ENCODE measurements at places on chromosomes 6 and 20.

DNA sequence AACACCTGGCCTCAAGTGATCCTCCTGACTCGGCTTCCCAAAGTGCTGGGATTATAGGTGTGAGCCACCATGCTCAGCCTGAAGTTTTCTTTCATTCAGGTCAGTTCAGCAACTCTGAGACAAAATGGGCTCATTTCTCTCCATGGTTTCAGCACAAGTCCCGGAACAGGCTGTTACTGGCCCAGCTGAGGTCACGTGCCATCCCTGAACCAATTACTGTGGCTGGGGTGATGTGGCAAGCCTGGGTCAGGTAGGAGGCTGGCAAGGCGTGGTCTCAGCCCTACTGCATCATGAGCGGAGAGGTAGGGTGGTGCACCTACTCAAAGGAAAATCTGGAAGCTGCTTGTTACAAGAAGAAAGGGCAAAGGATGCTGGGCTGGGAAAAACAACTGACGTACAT is 326.4 kb downstream of the KIF16B start:
- no peak for DNase-seq

DNA sequence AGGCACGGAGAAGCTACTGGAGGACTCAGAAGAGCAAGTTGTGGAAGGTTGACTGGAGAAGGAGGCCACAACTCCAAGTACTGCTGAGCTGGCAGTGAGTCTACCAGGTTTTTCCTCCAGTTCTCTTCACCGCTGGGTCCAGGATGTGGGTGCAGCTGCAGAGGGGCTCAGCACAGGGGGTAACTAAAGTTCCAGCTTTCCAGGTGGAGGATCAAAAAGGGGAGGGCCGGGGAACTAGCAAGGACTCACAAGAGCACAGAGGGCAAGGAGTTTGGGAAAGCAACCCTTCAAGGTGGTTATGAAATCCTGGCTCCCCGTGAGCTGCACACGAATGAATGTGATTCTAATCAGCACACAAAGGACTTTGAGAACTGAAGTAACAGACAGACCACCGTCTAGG is 194.2 kb upstream of the GMDS start:
- no peak for DNase-seq

- DNase-seq = no peak
These were observed 43.1 kb downstream of the ESR1 start for GRCh38 chr6:151850479-151851003.

GRCh38 chr6:135320721-135321621 is 139.9 kb downstream of the MYB start:
- no peak for DNase-seq

- peak; percentile 86 for DNase-seq
These were observed 58.4 kb downstream of the GJA10 start for GRCh38 chr6:89952686-89953085.

- peak; percentile 95 for DNase-seq
These were observed 45.1 kb upstream of the NEDD9 start for GRCh38 chr6:11277275-11278206.

- no peak for DNase-seq
These were observed 161.5 kb upstream of the POU3F2 start for GRCh38 chr6:98672681-98673475.

DNA sequence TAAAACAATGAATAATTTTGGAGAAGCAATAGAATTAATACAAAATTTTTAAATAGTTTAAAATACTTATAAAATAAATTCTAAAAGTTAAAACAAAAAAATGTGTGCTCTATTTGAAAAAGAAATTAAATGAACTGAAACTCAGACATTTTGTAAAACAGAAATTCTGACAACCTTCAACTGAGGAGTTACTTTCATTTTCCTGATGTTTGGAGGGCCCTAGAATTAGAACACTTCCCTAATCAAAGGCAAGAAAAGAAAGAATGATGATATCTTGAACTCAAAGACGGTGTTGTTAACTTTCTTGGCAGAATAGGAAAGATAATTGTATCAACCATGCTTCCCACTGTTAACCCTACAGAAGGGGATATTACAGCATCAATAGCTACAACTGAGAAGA is 27.9 kb downstream of the SNX14 start:
- DNase-seq = no peak

GRCh38 chr20:62822788-62823651 is 6.2 kb downstream of the COL9A3 start:
- DNase-seq = no peak

DNA sequence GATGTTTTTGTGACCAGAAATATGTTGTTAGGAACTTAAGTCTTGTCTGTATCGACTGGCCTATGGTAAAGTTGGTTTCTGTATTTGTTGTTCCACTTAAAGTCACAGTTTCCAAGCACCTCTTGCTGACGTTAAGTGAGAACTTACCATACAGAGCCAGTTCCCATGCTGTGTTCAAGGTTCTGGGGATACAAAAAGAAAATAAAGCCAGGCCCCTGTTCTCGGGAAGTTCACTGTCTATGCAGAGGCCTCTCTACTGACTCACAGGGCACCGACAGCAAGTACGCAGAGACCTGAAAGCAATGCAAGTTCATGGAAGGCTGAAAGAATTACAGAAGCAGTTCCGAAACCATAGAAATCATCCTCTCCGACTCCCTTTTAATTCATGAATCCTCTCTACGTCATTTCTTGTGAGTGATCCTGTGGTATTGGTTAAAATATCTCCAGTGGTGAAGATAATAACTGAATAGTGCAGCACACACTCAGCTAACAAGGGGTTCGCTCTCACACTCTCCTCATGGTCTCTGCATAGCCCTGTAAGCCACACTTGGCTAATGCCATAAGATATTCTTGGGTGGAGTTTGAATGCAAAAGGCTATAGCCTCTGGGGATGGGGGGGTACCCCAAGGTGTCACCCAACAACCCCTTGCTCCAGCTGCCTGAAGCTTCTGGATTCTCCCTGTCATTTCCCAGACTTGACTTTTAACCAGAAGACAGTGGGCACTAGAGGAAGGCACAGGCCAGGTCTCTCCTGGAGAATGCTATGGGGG is 91.2 kb upstream of the EXOC2 start:
- no peak for DNase-seq

DNA sequence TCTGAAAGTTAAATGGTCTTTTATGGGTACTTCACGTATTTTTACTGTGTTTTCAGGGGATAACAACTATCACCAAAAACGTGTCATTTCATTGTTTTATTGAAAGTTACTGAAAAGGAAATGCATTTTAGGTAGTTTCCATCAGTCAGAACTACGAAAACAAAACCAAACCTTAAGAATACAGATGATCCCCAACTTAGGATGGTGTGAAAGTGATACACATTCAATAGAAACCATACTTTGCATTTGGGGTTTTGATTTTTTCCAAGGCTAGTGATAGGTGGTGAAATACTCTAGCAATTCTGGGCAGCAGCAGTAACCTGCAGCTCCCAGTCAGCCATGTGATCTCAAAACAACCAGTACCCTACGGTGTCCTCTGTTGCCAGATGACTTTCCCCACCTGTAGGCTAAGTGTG is 25.9 kb upstream of the EFHC1 start:
- DNase-seq = no peak

- no peak for DNase-seq
These were observed 241.8 kb downstream of the TTLL2 start for GRCh38 chr6:167566711-167567141.

DNA sequence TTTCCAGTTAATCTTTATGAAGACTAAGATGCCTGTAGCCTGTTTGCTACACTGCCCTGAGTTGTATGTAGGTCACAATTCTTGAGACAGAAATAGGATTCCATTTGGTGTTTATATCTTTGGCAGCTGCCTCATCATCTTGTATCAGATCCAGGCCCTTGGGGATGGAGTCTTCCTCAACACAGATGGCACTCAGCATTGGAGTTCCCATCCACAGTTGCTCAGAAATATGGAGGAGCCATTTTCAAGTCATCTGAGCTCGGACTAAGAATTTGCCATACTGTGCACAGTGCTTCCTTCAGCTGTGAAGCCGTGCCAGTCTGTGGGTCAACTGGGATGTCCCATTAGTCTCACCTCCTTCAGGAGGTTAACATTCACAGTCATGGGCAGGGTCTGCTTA is 156.6 kb downstream of the ZDHHC14 start:
- DNase-seq = no peak

DNA sequence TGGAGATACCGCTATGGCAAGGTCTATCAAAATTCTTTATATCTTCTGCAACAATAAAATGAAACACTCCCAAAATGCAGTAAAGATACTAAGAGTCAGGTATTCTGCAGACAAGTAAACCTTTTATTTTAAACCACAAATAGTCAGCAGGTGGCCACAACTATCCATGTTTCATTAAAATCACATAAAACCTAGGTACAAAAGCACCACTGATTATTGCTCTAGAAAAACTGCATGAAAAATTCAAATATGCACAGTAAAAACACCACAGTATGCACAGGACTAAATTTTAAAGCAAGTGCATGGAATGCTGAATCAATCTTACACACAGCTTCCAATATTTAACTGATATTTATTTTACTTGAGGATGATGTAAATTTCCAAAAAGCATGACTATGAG is 33.3 kb downstream of the HMGN3 start:
- peak; percentile 7 for DNase-seq

DNA sequence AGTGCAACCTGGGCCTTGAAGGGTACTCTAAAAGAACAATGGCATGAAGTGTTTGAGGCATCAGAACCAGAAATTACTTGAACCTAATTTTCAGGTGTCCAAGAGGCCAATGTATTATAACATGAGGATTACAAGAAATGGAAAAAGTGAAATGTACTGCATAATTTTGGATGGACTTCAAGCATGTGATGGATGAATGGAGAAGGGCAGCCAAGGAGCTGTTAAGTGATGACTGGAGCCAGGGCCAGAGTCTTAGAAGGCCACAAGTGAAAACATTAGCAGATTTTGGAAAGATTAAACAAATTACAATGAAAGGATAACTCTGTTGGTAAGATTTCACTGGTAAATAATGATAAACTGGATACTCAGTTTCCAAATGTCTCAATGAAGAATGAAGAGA is 738.2 kb downstream of the CD109 start:
- DNase-seq = no peak

GRCh38 chr6:144654506-144654905 is 369.4 kb downstream of the UTRN start:
- no peak for DNase-seq

DNA sequence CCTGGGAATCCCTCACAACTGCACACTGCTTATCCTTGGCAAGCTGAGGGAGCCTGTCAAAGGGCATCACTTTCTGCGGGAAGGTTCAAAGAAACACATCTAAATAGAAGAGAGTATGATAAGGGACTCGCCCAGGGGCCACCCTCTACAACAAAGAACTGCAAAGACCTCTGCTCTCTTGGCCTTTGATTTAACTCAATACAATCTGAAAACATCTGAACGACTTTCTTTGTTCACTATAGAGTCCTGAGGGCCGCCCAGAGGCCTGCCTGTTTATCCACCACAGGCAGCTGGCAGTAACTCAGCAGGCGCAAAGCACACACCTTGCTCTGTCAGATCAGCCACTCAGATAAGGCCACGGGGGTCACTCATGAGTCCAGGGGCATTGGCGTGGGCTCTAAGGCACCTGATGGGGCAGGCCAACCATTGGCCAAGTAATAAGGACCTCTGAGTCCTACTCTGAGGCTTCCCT is 139.3 kb downstream of the UNC5CL start:
- DNase-seq = no peak

DNA sequence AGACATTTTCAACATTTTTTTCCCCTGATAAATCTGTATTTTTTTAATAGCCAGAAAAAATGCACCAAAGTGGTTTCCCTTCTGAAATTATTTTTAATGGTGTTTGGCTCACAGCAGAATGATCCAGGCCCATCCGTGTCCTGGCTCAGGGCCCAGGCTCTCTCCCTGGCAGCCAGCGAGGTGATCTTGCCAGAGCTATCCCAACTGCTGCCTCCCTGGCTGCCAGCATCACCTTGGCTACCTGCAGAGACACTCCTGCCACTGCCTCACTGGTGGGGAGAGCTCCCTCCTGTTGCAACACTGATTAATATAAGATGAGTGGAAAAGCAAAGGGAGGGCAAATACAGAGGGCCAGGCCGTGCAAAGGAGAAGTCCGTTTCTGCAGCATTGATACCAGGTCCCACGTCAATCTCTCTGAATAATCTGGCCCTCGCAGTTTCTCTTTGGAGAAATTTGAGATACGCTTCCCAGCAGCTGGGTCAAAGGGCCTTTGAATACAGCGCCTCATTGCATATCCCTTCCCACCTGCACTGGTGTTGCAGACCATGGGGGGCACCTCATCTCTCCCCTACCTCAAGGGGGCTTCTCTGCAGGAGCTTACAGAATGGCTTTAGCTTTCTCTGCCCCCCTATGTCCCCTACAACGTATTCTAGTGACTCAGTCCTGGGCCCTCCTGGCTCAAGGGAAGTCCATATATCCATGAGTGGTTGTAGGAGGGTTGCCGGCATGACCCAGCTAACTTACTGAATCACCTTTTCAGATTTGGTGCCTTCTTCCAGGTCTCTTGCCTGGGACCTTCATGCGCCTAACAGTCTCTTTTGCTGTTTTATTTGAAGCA is 12.8 kb upstream of the DSTN start:
- no peak for DNase-seq

DNA sequence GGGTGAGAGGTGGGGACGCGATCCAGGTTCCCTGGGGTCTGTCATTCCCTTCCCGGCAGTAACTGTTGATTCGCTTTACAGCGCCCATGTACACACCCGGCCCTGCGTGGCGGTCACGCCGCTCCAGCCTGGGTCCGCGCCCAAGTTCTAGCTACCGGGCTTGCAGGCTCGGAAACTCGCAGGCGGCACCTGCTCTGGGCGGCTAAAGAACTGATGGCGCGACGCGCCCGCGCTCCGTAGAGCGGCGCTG is 1.4 kb upstream of the POU3F2 start:
- DNase-seq = no peak

DNA sequence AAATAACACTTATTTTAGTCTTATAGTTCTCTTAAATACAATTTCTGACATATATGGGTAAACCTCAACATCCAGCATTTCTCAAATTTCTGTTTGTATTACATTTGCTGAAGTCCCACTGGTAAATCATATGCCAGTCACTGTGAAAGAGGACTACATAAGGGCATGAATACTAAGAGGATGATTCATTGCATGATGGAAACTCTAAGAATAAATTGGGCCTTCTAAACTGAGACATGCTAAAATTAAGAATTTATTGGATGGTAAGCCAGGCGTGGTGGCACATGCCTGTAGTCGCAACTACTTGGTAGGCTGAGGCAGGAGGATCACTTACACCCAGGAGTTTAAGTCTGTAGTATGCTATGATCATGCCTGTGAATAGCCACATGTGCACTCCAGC is 12.1 kb downstream of the DEFB123 start:
- DNase-seq = no peak

GRCh38 chr20:49993301-49993751 is 10.5 kb downstream of the SNAI1 start:
- no peak for DNase-seq

- DNase-seq = no peak
These were observed 65.9 kb downstream of the BCAS1 start for GRCh38 chr20:54004445-54004844.

Data from renal cortical epithelial cell (primary cell).